Right atrium auricular region (tissue), 2 donors: ENCODE measurements at places on chromosomes 12 and 14. TPM values are rescaled to one million over a fixed set of nuclear protein-coding genes. Genes with fewer than 3 reads are reported as not detected.

Gene DGLUCY
- total RNA-seq: 81.8 TPM

Gene GDF3
- not detected for total RNA-seq

GRCh38 chr14:101103321-101103901 lies 199.9 kb upstream of the RTL1 start:
- H3K27me3 ChIP-seq: no peaks in the 10 kb centered on the region
- H3K27ac ChIP-seq: no peak overlapping the region
- no peaks in the 10 kb centered on the region for H3K36me3 ChIP-seq
- H3K4me1 ChIP-seq: no peaks in the 10 kb centered on the region

DNA sequence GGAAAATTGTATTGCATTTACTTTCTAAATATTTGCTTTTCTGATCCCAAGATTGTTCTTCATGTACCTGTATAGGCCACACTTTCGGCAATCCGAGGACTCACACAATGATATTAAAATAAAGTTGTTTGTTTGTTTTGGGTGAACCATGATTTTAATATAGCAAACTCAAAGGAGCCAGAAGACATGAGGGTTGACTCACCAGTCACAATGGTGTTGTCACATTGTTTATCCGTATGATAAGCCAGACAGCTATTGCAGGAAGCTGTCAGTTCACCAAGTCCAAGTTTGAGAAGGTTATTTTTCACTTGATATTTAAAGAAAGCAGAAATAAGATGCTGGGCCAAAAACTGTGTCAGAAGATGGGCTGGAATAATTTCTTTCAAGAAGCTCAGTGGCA lies 67.1 kb upstream of the CPM start:
- H3K4me3 ChIP-seq: no peak overlapping the region
- H3K36me3 ChIP-seq: no peaks in the 10 kb centered on the region
- no peaks in the 10 kb centered on the region for H3K4me1 ChIP-seq
- no peak for DNase-seq
- H3K27ac ChIP-seq: no peak overlapping the region
- no peaks in the 10 kb centered on the region for H3K27me3 ChIP-seq
